NCI-H460 (cell line): ENCODE measurements at places on chromosomes 16 and 17. TPM values are rescaled to one million over a fixed set of nuclear protein-coding genes. Genes with fewer than 3 reads are reported as not detected.

NPIPA8 gene
- not detected in 2 replicates for total RNA-seq

ELMO3 gene
- 1.1 and 1.5 TPM in 2 replicates for total RNA-seq

DNA sequence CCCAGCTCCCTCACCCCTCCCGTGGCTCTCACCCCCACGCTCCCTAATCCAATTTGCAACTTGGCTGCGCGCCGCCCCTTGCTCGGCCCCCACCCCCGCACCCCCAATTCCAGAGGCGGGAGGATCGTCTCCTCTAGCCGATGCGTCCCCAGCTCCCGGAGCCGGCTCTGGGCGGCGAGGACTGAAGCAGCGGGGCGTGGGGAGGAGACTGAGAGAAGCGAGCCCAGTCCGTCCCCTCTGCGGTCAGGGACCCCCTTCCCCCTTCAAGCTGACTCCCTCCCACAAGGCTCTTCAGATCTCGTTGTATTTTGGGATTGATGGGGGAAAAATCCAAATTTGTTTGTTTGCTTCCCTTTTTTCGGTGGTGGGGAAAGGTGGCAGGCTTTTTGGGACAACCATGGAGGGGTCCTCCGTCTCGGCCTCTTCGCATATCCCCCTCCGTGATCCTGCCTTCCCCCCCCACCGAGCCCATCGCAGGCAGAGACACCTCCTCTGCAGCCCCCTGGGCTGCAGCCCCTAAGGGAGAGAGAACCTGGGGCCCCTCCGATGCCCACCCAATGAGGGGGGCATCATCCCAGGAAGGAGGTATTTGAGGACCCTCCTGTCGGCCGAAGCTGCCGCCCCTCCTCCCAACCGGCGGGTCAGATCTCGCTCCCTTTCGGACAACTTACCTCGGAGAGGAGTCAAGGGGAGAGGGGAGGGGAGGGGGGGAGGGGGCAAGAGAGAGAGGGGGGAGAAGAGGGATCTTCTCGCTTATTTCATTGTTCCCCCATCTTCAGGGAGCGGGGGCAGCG, 466 bp downstream of the NEUROD2 start:
- no peak for DNase-seq

DNA sequence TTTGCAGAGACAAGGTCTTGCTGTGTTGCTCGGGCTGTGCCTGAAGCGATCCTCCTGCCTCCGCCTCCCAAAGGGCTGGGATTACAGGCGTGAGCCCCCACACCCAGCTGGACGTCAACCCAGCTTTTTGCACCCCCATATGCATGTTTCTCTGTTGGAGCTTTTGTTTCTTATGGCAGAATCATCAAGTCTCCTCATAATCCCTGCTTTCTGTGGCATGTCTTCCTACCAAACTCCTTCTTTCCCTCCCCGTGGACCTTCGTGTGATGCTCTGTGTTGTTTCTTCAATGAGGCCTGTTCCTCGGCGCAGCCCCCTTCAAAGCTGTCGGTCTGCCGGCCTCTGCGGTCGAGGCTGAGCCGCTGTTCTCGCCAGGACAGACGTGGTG, 71.6 kb downstream of the METRNL start:
- no peak for DNase-seq
